ENCODE measurements at places on chromosomes 2 and 18.

GRCh38 chr2:215654148-215654819 lies 218.4 kb upstream of the FN1 start:
- no peak for DNase-seq

DNA sequence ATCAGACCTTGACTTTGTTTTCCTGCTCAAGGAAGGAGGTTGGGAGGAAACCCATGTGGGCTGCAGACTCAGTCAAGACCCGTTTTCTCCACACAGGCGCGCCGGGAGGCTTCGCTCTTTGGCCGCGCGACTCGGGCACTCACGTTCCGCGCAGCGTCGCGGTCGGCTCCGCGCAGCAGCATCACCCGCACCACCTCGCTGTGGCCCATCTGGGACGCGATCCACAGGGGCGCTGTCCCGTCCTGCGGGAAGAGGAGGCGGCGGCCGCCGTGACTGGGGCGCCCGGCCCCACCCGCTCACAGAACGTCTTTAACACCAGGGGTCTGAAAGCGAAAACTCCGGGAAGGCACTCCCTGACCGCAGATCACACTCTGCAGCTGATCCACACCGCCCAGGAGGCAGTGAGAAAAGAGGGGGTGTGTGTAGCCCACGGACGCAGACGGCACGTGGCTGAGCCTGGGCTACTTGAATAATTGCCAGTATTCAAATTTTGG lies 33.1 kb upstream of the NPC1 start:
- no peak for DNase-seq

- peak; percentile 5 for DNase-seq
Observed at GRCh38 chr2:224401641-224402342, at the start of gene FAM124B. FAM124B (minus strand) TSS chr2:224402107; CDS start chr2:224401768, 339 bp downstream.

DNA sequence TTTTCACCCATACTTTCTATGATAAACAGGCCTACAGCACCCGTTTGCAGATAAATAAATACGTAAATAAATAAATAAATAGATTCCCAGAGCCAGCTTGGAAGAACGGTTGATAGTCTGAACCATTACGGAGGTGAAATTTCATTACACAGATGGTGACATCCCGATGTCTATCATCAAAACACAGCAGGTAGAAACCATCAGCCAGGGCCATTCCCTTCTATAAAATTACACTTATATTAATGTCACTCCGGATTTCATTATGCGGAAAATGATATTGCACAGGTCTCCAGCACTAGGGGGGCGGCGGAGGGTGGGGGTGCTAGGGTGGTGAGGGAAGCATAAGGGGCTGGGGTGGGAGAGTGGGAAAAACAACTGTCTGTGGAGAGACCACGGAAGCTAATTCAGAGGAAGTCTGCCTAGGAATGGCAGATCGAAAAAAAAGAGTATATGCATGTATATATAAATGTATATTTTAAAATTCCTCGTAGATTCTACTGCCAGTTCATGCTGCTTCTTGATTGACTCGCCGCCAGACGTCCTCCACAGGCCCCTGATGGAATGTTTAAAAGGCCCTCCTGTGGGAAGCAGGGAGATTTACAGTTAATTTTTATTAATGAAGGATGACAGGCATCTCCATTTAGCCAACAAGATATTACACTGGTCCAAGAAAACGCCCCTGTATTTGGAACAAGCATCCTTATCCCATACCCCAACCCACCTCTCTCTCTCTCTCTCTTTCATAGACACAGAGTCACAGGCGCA lies 1906.0 kb upstream of the PIK3C3 start:
- no peak for DNase-seq

- no peak for DNase-seq
Observed at GRCh38 chr2:112021290-112021689, 33.8 kb upstream of the TMEM87B start.

- DNase-seq = peak; percentile 44
Observed at GRCh38 chr18:13612196-13612997, 114.0 kb downstream of the FAM210A start.

DNA sequence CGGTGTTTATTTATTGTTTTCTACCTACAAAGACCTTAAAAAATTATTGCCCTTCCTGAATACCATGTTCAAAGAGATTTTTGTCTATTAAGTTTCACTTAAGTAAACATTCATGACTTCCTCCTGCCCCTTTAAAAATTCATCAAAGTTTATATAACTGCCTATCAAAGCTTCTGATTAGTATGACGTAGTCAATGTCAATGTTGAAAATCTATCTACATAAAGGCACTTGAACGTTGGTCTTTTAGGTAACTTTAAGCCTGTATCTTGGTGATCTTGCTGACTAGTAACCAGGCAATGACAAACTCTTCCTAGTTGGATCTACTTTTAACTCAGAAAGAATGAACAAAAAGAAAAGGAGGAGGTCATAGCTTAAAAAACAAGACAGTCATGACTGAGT lies 97.2 kb downstream of the MAIP1 start:
- DNase-seq = no peak

- DNase-seq = no peak
Observed at GRCh38 chr18:4582431-4583335, 127.6 kb upstream of the DLGAP1 start.

DNA sequence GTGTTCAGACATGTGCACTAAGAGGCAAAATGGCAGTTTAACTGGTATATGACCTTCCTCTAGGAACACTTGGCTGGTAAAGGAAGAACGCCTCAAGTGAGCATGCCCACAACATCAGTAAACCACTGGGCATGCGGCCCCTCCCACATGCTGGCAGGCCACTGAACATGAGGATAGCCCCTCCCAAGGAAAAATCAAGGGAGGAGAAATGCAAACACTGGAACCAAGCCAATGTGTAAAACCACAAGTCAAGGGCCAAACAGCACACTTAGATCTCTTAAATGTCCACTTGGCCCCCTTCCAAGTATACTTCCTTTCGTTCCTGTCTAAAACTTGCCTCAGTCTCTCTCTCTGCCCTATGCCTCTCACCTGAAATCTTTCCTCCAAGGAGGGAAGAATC lies 980.8 kb downstream of the TSN start:
- no peak for DNase-seq

GRCh38 chr2:175008801-175009495 lies 3.8 kb upstream of the CHN1 start:
- DNase-seq = no peak

- DNase-seq = no peak
Observed at GRCh38 chr18:51074605-51075004, 44.6 kb downstream of the SMAD4 start.

DNA sequence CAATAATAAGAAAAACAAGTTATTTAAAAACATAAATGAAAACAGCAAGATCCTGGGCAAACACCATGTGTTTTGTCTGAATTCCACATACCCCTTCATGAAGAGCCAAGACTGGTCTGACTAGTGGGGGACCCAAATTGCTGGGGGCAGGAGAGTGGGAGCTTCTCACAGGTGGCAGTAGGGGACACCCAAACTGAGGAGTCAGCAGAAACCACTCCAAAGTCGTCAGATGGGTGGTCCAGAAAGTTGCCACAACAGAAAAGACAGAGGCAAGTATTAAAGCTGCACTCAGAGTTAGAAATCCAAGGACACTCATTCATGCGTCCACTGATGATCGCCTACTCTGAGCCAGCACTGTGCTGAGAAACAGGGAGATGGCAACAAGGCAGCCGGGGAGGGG lies 12.3 kb upstream of the LCLAT1 start:
- no peak for DNase-seq

GRCh38 chr2:35116151-35116550 lies 1239.4 kb upstream of the CRIM1 start:
- DNase-seq = no peak

- no peak for DNase-seq
Observed at GRCh38 chr18:48708807-48709206, 170.0 kb downstream of the CTIF start.

DNA sequence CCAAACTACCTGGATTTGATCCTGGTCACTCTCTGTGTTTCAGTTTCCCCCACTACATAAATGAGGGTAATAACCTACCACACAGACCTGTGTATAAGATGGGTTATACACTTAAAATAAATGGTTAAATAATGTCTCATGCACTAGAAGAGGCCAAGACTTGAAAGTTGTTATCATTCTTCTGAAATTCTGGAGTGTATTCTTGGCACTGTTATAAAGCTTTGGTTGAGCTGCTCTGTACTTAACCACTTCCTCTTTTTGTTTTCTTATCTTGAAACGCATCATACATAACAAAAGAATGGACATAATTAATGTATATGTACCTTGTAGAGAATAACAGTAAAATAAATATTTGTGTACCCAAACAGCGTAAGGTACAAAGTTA lies 281.0 kb downstream of the AFF3 start:
- no peak for DNase-seq

GRCh38 chr2:42369532-42370229 lies 8.7 kb upstream of the COX7A2L start:
- DNase-seq = no peak

DNA sequence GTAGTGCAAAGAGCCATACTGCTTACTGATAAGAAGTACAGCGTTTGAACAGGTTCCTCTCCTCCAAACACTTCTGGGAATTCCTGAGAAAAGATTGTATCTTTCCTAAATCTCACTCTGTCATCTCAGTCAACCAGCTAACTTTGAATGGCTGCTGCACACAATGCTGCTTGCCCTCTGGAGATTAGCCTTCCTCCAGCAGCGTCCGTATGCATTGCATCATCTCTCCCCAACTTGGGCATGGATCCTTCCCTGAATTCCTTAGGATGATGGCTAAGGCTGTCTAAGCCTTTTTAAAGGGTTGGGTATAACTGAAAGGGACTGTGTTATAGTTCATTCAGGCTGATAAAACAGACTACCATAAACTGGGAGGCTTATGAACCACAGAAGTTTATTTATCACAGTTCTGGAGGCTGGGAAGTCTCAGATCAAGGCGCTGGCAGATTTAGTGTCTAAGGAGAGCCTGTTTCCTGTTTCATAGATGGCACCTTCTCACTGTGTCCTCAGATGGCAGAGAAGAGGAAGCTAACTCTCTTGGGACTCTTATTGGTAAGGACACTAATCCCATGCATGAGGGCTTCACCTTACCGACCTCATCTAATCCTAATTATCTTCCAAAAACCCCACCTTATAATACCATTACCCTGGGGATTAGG lies 105.3 kb downstream of the PAX3 start:
- no peak for DNase-seq

DNA sequence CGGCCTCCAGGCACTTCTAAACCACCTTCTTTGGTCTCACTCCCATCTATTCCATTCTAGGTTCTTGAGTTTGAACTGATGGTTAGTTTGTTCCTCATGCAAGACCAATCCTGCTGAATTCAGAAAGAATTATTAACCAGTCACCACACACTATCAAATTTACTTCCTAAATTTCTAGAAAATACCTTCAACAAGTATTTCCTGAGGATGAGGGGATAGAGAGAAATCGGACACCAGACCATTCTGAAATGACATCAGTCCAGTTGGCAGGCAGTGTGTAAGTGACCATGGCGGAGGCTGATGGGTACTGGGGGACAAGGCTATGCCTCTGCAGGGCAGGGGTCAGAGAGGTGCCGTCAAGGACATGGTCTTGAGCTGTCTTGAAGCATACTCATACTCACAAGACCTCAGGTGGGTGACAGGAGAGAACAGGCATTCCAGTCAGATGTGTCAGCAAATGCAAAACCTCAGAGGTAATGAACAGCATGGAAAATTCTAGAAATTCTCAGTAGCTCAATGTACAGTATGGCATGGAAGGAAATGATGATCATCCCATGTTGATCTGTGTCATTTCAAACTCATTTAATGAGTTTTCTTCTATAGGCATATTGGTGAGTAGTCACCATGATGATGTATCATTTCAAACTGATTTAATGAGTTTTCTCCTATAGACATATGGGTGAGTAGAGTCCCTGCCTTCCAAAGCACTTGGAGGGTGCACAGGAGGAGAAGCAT lies 119.6 kb downstream of the DDX1 start:
- DNase-seq = no peak

GRCh38 chr2:128511731-128512378 lies 193.2 kb upstream of the HS6ST1 start:
- no peak for DNase-seq

DNA sequence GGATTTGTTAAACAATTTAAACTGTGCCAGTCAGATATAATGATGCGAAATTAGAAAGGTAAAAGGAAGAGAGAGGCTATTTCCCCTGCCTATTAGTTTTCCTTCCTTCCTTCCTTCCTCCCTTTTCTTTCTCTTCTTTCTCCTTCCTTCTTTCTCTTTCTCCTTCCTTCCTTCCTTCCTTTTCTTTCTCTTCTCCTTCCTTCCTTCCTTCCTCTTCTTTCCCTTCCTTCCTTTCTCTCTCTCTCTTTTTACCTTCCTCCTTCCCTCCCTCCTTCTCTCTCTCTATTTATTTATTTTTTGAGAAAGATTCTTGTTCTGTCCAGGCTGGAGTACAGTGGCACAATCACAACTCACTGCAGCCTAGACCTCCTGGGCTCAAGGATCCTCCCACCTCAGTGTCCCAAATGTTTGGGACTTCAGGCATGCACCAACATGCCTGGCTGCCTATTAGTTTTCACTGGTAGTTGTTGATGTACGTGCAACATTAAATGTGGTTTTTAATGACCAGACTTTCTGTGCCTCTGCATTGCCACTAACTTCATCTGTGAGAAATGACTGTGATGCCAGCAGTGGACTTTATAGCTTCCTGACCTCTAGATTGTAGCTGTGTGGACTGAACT lies 48.7 kb upstream of the NFE2L2 start:
- DNase-seq = no peak

DNA sequence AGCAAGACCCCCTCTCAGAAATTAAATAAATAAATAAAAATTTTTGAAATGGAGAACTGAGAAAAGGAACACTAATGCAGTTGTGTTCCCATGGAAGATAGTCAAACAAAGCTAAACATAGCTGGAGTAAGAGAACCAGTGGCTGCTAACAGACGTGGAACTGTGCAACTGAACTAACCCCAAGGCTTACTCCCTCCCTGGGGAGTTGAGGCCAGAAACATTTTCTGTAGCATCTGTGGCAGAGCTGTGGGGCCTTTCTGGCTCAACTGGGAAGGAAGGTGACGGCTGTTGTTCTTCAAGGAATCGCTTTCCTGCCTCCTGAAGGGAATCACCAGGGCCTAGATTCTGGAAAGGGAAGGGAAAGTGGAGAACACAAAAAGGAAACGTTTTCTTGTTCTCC lies 53.9 kb upstream of the B3GNT2 start:
- no peak for DNase-seq

DNA sequence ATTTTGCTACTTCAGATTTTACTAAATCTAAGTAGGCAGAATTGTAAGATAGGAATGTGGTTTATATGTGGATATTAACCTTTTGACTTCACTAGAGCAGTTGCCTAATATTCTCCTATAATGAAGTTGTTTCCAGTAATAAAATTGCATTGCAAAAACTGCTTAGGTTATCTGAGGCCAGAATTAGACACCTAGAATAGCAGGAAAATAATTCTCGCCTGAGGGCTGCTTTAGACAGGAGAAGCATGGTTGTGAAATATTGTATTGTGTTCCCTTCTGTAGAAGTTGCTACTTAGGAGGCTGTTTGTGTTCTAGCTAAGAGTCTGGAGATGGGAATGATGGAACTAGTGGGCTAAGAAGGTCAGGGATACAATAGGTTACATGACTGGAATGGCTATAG lies 146.3 kb downstream of the PLCL1 start:
- no peak for DNase-seq

Data from stimulated activated CD4-positive, alpha-beta T cell treated with anti-CD3 and anti-CD28 coated beads, Interleukin-15, amount 100 ng/mL, for 1 hour (primary cell).